ENCODE measurements at places on chromosomes 16 and 17.

GRCh38 chr17:81526662-81527571 is 1.3 kb upstream of the FSCN2 start:
- no peak for DNase-seq

DNA sequence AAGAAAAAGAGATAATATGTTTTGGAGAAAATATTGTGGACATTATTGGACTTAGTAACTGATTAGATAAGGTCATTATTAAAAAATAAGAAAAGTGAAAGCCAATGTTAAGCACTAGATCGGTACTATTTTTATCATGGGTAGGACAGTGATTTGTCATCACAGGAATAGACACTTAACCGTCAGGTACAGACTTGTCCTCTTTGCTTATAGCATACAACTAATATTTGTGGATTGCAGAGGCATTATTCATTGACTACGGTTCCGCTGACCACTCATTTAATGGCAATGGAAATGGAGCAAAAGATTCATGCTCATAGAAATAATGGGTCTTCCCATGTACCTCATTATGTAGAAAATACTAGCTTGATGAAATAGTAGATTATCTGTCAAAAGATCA is 596.3 kb upstream of the CA10 start:
- DNase-seq, result no peak

- DNase-seq, result no peak
Observed at GRCh38 chr16:49496656-49497055, 123.1 kb downstream of the C16orf78 start.

GRCh38 chr17:76844846-76845245 is 23.4 kb upstream of the MGAT5B start:
- DNase-seq, result no peak

DNA sequence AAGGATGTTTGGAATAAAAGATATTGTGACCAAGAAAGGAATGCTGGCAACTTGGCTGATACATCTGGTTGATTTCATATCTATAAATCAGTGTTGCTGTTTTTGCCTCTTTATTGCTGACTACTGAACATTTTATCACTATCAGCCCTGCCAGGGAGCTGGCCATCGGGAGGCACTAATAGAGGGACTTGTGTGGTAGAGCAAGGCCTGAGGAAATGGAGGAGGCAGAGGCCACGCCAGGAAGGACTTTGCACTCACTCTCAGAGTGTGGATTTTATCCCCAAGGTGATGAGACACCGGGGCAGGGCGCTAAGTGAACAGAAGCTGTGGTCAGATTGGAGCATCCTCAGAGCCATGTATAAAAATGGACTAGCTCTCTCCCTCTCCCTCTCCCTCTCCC is 9.3 kb upstream of the CYB561 start:
- DNase-seq, result no peak

- no peak for DNase-seq
Observed at GRCh38 chr16:55100100-55100499, 169.4 kb downstream of the IRX5 start.

- DNase-seq, result no peak
Observed at GRCh38 chr16:50455288-50455845, 86.6 kb upstream of the BRD7 start.

- DNase-seq, result no peak
Observed at GRCh38 chr16:73179705-73180331, 131.9 kb upstream of the ZFHX3 start.

- no peak for DNase-seq
Observed at GRCh38 chr17:81083125-81083765, 48.3 kb downstream of the BAIAP2 start.

DNA sequence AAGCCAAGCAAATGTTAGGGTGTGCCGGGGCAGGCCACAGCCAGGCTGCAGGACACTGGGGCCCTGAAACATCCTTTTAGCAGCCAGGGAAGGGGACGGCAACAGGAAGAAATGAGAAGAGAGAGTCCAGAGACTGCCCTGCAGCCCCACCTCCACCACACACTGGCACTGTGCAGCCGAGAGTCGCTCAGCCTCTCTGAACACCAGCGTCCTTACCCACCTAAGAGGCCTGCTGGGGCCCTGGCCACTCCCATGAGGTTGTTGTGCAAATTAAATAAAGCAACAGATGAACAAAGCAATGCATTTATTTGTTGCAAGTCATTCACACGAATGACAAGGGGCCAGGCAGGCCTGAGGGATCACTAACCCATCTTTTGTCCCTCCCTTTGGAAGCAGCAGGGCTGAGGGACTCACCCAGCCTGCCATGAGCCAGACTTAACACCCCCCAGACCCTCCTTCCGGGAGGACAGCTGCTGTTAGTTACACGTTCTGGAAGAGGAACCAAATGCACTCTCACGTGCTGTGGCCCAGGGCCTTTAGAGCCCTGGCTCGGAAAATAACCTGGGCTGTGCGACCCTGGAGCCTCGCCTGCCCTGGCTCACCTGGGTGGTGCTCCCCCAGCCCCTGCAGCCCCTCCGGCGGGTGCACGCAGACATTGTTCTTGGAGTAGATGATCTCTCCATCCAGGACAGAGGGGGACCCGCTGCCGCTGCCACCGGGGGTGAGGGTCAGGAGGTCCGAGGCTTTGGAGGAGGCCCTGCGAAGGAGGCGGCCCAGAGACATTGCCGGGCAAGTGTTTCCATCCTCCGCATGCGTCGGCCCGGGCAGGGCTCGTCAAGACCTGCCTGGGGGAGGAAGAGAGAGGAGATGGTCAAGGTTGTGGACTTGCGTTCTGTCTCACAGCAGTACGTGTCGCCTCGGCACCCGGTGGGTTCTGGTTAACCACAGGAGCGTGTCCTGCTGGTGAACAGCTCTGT is 22.6 kb downstream of the TBC1D16 start:
- DNase-seq, result no peak

DNA sequence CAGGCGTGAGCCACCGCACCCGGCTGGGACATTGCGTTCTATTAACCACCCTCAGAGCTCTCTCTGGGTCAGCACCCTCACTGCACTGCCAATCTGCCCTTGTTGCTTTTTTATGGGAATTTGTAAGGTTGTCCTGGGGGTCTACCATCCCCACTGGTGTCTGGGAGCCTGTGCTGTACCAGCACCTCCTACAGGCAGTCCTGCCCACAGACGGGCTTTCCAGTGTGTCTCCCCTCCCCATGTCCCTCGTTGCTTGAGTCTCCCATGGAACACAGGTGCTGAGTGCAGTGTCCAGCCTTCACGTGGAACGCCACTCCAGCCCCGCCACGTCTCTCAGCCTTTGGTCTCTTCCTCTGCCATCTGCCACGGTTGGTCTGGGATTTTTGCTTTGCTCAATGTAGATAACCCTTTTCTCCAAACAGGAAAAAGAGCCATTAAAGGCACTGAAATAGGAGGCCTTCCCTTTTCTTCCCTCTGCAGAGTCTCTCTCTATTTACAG is 68.0 kb upstream of the CBX4 start:
- DNase-seq, result no peak

GRCh38 chr16:49566432-49566831 is 192.8 kb downstream of the C16orf78 start:
- no peak for DNase-seq

- DNase-seq, result no peak
Observed at GRCh38 chr16:69531988-69532387, 33.8 kb upstream of the NFAT5 start.

DNA sequence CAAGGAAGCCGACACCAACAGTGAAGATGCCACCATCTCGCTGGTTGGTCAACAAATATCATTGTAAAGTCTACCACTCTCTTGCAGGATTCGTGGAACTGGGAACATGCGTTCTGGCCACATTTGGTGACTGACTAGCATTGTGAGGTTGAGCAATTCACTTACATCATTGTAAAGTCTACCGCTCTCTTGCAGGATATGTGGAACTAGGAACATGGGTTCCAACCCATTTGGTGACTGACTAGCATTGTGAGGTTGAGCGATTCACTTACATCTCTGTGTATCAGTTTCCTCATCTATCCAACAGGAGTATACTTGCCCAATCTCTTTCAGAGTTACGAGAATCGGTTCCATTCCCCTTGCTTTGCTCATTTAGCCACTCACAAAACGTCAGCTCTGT is 42.6 kb upstream of the RPH3AL start:
- no peak for DNase-seq

- DNase-seq, result no peak
Observed at GRCh38 chr16:9976601-9977000, 205.6 kb downstream of the GRIN2A start.

DNA sequence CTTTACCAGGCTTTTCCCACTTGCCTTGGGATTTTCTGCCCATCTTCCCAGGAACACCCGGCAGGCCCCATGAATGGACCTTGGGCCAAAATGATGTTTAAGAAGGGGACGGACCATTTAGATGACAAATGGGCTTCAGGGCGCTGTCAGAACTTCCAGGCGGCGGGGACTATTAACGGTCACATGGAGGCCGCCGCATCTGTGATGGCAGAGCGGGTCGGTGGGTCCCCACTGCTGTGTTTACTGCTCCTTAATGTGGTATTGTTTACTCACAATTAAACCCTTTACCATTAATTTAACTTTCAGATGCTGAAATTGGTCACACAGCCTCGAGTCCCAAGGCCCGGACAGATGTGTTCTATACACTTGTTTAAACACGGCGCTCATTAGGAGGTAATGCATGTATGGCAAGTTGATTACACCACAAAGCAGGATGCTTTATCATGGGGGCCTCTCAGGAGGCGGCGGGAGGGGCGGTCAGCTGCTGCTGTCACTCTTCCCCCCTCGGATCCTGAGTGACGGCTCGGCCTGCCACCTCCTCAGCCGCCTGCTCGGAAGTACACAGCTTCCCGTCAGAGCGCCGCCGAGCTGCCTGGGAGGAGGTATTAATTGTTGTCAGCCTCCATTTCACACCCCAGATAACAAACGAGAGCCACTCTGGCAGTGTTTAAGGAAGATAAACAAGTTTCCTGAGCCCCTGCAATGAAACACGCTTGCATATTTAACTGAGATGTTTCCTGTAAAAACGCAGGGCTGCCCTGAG is 83.9 kb upstream of the IRX3 start:
- no peak for DNase-seq

GRCh38 chr17:41178341-41178740 is 320 bp upstream of the KRTAP4-2 start:
- DNase-seq, result no peak

DNA sequence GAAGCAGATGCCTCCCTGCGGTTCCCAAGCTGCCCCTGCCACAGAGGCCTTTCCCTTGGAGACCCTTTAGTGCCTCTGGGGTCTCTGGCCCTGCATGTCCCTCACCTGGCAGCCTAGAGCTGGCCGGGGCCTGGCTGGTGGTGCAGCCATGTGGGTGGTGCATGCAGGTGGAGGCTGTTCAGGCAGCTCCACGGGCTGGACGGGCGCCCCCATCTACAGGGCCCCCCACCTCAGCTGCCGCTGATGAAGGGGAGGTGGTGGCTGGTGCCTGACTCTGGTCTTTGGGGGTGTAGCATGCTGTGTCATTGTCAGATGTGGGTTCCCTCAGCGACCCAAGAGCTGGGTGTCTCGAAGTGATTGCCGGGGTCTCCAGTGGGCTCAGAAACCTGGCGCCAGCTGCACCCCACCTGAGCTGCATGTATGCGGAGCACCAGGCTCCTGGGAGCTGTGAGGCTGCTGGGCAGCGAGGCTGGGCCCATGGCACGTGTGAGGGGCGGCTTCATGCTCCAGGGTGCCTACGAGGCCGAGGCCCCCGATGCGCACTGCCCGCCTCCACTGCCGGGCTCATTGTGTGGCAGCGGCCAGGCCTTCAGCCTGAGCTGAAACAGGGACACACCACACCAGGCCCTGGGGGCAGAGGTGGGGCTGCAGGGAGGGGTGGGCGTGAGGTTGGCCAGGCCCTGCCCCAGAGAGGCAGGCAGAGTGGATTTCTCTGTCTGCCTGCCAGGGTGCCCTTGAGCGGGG is 57.0 kb downstream of the BAIAP2 start:
- DNase-seq, result no peak

DNA sequence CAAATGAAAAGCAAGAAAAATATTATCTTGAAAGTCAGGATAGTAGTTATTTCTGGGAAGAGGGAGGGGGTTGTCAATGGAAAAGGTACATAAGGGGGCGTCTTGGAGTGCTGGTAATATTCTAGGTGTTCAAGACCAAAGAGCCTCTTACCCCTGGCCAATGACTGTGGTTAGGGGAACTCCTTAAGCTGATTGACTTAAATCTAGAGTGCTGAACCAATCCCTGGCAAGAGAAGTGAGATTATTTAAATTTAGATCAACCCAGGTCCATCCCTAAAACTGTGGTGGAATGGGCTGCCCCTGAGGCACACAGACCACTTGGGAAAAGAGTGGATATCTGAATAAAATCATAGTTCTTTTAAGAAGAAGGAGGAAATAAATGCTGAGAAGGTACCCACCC is 174.1 kb downstream of the COPRS start:
- DNase-seq, result no peak

DNA sequence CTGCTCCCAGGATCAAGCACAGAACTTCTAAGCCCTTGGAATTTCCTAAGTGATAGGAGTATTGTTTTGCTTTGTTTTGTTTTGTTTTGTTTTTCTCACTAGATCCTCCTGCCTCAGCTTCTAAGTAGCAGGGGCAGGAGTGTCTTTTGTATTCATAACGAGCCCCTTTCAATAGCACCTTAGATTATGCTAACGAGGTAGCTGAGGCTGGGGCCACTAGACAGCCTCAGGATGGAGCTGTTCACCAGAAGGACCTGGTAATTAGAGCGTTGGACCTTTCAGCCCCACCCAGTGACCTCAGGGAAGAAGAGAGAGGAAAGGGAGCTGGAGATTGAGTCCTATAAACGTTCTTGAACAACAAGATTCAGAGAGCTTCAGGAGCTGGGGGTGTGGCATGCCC is 43.6 kb downstream of the IKZF3 start:
- DNase-seq, result no peak

DNA sequence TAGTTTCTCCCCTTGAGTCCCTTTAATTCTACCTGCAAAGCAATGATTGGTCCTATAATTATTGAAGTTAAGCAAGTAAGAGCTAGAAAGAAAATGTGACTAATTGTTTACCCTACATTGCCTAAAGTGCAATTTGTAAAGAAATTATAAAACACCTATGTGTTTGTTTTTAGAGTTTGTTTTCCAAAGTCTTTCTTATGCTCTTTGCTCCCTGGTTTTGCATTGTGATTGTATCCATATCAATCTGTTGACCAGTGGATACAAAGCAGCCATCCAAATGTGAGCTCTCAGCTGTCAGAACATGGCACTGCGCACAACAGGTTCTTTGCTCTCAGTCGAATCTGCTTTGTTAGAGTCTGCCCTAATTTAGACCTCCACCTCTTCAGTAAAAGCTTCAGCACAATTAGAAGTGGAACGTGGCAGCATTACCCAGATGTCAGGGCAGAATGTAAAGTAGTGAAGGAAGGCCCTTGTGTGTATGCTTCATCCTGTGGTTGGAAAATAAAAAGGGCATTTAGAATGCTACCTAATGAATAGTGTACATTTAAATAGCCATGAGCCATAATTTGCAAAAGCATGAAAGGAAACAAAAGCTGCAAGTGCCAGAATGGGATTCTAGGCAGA is 70.5 kb downstream of the AATF start:
- no peak for DNase-seq

GRCh38 chr17:78317794-78318400 is 42.0 kb downstream of the SOCS3 start:
- DNase-seq, result no peak

DNA sequence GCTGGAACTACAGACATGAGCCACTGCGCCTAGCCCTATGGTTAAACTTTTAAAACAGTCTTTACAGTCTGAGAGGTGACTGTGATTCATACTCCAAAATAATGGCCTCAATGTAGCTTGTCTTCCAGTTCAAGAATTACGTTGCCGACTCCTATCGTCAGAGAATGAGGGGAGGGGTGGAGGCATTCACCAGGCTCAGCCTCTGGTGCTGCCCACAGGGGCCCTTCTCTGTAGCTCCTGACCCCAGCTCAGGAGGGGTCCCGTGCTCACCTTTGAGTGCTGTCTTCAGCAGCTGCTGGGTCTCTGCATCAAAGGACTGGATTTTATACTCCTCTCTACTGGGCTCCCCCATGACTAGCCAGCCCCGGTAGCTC is 1.2 kb downstream of the MIF4GD start:
- no peak for DNase-seq

All from cortex of kidney (tissue), 1 donor.